Activated naive CD8-positive, alpha-beta T cell treated with anti-CD3 and anti-CD28 coated beads, Interleukin-2, amount 10 ng/mL, durations not matched to agents 7 days and 5 days (primary cell): ENCODE measurements at places on chromosomes 5 and 9. TPM values are rescaled to one million over a fixed set of nuclear protein-coding genes. Genes with fewer than 3 reads are reported as not detected.

The DND1 gene
- total RNA-seq = 3.4 TPM

The TOR4A gene
- 8.1 TPM for total RNA-seq

The LCN9 gene
- total RNA-seq = not detected

The PRSS3 gene
- not detected for total RNA-seq

The CEP72 gene
- 35.7 TPM for total RNA-seq

The IFNK gene
- total RNA-seq = not detected

The TMOD1 gene
- total RNA-seq = 0.79 TPM

The PSD2 gene
- 0.08 TPM for total RNA-seq

The TMEM215 gene
- not detected for total RNA-seq

The NRARP gene
- 1.7 TPM for total RNA-seq

The C5orf58 gene
- not detected for total RNA-seq

The UHRF2 gene
- 78.6 TPM for total RNA-seq

The NDST1 gene
- total RNA-seq = 1.0 TPM

The DENND4C gene
- 44.4 TPM for total RNA-seq

The PCDHB2 gene
- total RNA-seq = not detected

The PCDHGA11 gene
- 0.09 TPM for total RNA-seq

The LHX3 gene
- not detected for total RNA-seq

- DNase-seq = no peak
Measured at GRCh38 chr9:122684851-122685250, 9.9 kb downstream of the OR1L3 start.

GRCh38 chr5:35926389-35927051 lies 11.9 kb downstream of the CAPSL start:
- DNase-seq = no peak

GRCh38 chr9:114603248-114603647 lies 7.8 kb upstream of the TMEM268 start:
- DNase-seq = no peak

- no peak for DNase-seq
Measured at GRCh38 chr5:96037128-96037527, 75.5 kb upstream of the ELL2 start.

GRCh38 chr5:111694133-111694532 lies 62.9 kb downstream of the NREP start:
- no peak for DNase-seq

- DNase-seq = no peak
Measured at GRCh38 chr5:158899792-158900191, 199.9 kb downstream of the EBF1 start.

DNA sequence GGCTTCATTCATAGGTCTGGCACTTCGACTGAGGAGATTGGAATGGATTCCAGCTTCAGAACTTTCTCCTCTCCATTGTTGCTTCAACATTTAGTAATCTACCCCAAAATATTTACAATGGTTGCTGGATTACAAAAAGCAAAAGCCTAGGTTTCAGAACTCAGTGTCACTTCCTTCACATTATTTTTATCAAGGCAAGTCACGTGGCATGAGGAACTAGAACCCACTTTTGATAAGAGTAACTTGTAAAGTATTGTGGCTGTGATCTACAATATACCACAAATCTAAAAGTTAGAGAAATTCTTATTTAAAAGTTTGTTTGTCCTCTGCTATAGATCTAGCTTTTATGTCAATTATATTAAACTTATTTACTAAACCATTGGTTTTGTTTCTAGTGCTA lies 39.7 kb upstream of the ANKDD1B start:
- no peak for DNase-seq

DNA sequence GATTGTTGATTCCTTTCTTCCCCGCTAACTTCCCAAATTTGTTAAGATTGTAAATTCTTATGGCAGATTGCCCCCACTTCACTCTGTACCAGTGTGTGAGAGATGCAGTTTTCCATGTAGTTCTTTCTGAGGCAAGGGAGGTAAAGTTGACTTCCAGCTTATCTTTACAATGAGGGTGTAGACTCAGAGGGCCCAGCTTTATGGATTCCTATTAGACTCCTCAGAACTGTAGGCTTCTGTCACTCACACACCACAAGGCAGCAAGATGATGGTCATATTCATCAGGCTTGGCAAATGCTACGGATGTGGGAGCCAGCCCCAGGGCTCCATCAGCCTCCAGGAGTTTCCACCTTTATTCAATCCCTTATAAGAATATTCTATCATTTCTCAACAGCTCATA lies 461.9 kb upstream of the KLF4 start:
- DNase-seq = no peak

GRCh38 chr5:121239951-121240350 lies 611.7 kb upstream of the FTMT start:
- DNase-seq = no peak

DNA sequence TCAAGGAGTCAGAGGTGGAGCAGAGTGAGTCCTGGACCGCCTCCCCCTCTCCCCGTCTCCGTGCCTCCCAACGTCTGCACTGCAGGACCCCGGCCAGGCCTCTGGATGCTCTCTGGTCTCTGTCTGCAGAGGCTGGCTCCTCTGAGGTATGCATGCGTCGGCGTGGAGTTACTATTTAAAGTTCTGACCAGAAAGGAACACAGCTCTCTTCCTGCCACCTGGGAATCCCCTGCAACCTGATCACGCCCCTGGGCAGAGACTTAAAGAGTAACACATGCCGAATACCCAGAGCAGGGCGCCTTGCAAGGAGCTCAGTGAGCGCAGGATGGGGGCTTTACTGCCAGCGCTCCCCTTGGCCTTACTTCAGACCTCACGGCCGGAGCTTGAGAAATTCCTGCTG lies 16.0 kb downstream of the ANXA6 start:
- DNase-seq = no peak

- DNase-seq = no peak
Measured at GRCh38 chr5:171952021-171952420, 54.4 kb downstream of the FBXW11 start.

GRCh38 chr9:109098171-109098959 lies 21.4 kb downstream of the TMEM245 start:
- no peak for DNase-seq

- DNase-seq = no peak
Measured at GRCh38 chr5:57405984-57406383, 76.6 kb downstream of the ACTBL2 start.

- no peak for DNase-seq
Measured at GRCh38 chr5:154999865-155000264, 13.7 kb upstream of the KIF4B start.

DNA sequence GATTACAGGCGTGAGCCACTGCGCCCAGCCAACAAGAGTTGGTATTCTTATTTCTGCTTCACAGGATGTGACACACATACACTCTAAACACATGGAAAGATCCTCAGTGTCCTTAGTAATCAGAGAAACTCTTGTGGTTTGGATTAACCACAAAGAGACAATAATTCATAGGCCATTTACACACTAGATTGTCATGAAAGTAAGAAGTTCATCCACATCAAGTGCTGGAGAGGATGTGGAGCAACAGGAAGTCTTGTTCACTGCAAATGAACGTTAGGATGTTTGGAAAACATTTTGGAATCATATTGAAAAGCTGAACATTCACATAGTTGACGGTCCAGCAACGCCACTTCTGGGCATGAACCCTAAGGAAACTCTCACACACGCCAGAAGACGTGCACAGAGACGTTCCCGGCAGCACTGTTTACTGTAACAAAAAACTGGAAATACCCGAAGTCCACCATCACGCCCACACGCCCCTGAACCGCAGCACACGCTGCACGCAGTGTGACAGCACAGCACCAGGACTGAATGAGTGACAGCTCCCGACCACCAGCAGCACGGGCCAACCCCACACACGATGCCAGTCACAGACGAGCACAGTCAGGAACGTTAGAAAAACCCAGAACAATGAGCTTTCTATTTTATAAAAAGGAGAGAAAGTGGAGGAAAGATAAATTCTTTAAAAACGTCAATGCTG lies 87.6 kb downstream of the COL23A1 start:
- no peak for DNase-seq

DNA sequence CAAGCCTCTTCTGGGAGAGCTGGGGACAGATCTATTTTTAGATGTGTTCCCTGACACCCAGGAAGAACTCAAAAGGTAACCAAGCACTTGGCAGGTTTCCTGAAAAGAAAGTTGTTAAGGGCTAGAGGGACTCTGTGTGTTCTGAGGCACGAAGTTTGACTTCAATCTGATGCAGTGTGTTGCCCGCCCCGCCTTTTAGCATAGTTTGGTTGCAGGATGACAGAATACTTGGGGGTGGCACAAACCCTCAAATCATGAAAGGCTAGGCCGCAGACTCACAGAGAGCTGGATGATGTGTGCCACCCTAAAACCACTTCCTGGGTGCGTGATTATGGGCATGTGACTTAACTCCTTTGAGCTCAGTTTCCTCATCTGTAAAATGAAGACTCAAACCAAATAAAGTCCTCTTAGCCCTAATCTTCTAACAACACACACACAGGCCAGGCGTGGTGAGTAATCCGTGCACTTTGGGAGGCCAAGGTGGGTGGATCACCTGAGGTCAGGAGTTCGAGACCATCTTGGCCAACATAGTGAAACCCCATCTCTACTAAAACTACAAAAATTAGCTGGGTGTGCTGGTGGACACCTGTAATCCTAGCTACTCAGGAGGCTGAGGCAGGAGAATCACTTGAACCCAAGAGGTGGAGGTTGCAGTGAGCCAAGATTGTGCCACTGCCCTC lies 12.8 kb upstream of the NDFIP1 start:
- DNase-seq = peak; percentile 55

- no peak for DNase-seq
Measured at GRCh38 chr5:141245250-141245717, at the start of gene PCDHB15. Gene PCDHB15, plus strand, starts transcription at chr5:141245395. Its CDS starts 184 bp downstream, at chr5:141245579.

DNA sequence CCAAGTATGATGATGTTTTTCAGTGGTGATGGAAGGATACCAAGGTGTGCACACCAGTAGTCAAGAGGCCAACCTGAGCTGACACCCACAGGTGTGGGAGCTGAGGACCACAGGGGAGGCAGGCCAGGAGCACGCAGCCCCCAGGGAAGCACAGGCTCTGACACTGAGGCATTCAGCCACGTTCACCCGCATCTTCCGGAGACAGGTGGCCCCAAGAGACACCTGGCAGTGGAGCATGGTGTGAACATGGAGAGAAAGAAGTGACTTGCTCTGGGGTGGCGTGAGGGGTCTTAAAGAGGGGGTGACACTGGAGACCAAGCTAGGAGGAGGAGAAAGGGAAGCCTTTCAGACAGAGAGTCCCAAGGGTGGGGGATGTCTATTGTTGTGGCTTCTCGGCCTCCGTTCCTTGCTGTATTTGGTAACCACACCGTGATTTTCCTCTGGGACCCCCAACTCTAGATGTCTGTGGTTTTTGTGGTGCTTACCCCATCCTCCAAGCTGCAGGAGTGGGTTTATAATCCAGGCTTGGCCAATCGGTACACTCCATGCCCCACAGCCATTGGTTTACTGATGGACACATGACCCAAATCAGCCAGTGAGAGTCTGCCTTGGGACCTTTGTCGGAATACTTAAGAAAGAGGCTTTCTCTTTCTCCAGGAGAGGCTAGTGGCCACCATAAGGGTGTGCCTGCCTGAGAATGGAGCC lies 84.6 kb downstream of the HRH2 start:
- DNase-seq = no peak

DNA sequence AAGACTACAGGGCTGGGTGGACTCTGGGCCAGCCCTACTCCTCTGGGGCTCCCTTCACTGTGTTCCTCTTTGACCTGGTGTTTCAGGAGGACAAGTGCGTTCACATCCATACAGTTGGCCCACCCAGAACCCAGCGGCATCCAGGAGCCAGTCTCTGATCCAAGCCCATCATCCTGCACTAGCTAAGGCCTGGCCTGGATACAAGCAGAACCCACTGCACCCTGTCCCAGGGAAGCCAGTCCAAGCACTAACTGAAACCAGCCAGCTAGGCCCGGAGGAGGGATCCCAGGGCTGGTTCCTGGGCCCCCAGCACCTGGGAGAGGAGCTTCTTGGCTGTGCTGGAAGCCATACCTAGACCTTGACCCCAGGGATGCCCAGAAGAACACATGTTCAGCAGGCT lies 4.1 kb upstream of the GBGT1 start:
- no peak for DNase-seq

- DNase-seq = no peak
Measured at GRCh38 chr5:138953387-138954256, 78.5 kb upstream of the LRRTM2 start.

DNA sequence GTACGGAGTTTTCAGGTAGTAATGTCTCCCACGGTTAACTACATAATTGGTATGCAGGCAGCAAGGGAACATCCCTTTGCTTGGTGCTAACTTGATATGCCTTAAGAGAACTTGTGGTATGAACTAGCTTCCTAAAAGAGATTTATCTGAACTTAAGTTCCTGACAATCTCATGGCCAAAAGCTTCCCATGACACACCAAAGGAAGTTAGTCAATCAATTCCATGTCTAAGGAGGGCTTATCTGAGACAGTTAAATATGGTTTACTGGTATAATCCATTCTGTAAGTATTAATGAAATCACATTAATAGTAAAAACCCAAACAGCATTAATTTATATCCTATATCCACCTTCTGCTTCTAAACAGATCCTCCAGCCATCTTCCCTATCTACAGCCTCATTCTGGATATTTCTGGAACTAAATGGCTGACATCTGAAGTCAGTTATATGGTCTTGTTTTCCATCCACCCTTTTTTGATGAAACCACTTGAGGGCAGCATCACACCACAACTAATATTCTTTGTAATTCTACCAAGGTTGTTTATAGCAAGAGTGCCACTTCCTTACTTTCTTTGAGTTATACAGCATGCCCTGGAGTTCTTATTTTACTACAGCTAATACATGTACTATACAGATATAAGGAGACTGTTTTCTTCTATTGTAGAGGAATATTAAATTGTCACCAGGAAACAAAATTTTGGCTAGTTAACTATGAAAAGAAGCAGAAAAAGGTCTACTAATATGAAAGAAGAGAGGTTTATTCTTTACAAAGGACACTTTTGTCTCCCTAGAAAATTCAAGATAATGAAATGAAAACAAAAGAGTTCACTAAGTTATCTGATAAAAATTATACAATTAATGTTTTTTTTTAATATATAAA lies 34.7 kb downstream of the SHOC1 start:
- DNase-seq = no peak

- DNase-seq = no peak
Measured at GRCh38 chr9:122580360-122580759, 2.8 kb downstream of the OR1L8 start.

DNA sequence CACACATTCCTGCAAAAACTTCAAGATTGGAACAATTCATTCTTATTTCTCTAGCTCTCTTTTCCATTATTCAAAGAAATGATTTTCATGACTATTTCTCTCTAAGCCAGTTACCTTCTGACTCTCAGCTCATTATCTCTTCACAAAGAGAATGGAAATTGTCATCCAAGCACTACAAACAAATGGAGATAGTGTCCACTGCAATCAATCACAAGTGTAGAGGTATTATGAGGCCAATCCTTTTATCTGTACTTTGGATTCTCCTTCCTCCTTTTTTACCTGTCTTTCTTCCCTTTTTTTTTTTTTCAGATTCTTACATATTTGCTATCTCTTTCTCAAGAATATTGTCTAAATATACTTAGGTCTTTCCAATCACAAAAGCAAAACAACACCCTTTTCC lies 497.7 kb upstream of the MEF2C start:
- DNase-seq = no peak

GRCh38 chr5:181204113-181204825 lies 727 bp downstream of the TRIM7 start:
- peak; percentile 64 for DNase-seq

GRCh38 chr5:115602591-115603125 lies 379 bp upstream of the TICAM2 start:
- DNase-seq = no peak
